ENCODE measurements at places on chromosomes 11 and 22.

GRCh38 chr11:43359422-43359818 is 700 bp downstream of the TTC17 start:
- no peak for DNase-seq

- no peak for DNase-seq
Observed at GRCh38 chr11:133162227-133162626, 370.1 kb downstream of the OPCML start.

GRCh38 chr22:46578824-46579561 is 41.2 kb upstream of the GRAMD4 start:
- DNase-seq: no peak

GRCh38 chr11:37407461-37407860 is 809.4 kb upstream of the RAG2 start:
- no peak for DNase-seq

DNA sequence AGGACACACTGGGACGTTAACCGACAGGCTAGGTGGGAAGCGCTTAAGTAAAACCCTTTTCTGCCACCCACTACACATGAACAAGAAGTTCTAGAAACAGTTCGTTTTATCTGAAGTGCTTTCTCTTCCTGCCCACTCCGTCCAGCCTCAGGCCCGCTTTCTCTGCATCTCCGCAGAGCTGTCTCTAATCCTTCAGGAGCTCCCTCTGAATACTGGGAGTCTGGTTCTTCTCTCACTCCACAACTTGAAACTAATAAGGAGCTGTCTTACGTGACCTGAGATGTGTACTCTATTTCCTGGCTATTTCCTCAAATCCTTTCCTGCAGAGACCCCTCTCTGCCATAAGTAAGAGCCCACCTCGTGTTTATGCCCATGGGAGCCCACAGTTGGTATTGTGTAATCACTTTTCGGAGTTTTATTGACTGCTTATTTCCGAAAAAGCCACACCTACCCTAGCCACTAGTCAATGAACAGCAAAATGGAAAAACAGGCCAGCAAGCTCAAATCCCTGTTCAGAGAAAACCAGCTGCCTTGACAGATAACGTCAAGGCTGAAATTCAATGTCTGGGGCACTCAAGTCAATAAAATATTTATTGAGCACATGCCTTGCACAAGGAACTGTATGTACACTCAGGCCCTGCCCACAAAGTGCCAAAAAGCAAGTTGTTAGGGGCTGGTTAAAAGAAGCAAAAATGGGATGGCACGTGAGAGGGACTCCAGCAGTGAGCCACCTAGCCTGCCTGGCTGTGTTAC is 4.9 kb downstream of the PC start:
- no peak for DNase-seq

DNA sequence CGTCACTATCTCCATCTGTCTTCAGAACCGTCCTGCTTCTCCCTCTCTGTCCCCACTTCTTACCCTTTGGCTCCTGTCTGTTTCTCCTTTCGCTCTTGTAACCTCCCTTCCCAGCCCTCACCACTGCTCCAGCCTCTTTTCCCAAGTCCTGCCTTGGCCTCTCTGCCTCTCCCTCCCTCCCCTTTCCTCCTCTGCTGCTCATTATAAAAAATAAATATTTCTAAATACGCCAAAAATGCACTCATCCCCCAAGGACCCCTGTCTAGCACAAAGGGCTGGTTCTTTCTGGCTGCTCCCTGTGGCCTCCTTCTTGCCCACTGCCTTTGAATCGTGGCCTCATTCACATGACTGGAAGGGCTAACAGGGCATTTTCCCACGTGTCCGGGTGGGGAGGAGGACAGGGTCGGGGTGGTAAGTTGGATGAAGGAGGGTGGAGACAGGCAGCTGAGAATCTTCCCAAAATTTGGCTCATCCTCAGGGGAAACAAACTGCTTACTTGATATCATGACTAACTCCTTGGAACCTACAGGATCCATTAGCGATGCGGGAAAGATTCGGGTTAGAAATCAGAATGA is 26.4 kb upstream of the OAF start:
- no peak for DNase-seq

- DNase-seq: no peak
Observed at GRCh38 chr11:91717169-91717568, 507.4 kb upstream of the FAT3 start.

DNA sequence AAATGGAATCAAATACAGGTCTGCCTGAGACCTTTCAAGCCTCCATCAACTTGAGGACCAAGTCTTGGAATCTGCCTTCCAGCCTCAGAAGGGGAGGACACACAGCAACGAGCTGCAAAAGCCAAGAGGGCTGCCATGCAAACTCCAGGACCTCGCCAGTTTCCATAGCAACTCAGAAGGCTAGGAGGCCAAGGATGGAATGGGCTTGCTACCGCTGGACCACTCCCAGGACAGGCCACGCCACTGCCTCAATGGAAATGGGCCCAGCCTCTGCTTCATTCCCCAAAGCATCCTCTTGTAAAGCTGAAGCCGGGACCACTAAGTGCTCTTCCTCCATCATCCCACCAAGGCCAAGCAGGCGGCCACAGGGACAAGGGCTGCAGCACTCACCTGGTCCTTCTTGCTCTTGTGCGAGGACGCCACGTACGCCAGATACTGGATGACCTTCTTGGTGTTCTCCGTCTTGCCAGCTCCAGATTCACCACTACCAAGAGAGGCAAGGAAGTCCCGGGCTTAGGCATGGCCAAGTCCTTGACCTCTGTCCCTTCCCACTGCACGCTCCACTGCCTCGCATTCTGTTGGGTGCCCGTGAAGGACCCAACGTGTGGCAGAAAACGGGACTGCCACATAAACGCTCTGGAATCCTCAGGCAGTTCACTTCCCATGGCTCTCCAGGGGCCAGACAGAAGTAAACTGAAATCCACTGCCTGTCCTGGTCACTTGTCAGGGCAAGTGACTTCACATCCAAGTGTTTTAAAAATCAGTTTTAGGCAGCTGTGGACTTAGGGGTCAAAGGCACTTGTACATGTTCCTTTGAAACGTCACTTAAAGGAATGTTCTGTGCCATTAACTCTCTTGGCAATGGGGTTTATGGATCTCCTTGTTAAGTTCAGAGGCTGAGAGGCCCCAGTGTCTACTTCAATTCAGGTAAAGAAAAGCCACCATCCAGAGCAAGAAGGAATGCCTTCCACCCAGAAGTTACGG is 61.3 kb downstream of the MYH9 start:
- no peak for DNase-seq

DNA sequence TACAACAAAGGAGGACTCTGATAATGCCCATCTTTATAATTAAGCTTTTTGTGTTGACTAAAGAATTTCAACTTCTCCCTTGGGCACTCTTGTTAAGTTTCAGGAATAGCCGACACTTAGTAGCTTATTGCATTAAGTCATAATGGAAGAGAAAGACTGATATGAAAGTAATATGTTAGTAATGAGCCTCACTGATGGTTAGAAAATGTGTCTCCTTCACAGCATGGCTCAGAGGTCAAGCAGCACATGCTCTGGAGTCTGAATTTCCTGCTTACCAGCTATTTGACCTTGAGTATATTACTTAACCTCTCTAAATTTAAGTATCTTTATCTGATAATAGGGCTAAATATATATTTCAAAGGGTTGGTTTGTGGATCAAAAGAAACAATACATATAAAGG is 39.0 kb downstream of the PDGFD start:
- no peak for DNase-seq

DNA sequence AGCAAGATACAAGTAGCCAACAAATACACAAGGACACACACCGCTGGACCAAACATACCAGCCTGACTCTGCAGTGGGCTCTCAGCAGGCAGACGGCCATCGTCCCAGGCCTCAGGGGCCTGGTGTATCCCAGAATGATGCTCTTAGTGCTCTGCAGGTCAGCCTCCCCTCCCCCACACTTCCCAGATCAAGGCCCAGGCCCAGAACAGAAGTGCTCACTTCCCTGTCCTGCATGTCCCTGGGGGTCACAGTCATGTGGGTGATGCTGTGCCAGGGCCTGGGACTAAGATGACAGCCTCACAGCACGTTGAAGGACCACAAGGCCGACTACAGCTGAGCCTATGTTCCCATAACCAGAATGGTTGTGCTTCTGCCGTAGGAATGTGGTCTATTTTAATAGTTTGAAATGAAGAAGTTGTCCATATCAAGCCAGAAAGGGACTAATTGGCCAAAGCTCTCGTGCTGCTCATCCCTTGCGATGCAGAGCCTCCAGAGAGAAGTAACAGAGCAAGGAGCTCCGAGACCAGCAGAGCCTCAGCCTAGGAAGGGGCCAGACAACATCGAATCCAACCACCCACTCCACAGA is 48.6 kb downstream of the GAB4 start:
- DNase-seq: no peak

- no peak for DNase-seq
Observed at GRCh38 chr11:76857781-76858410, 2.8 kb upstream of the ACER3 start.

GRCh38 chr11:34749666-34750659 is 129.1 kb downstream of the EHF start:
- no peak for DNase-seq

- no peak for DNase-seq
Observed at GRCh38 chr11:10273738-10274137, 20.3 kb downstream of the SBF2 start.

DNA sequence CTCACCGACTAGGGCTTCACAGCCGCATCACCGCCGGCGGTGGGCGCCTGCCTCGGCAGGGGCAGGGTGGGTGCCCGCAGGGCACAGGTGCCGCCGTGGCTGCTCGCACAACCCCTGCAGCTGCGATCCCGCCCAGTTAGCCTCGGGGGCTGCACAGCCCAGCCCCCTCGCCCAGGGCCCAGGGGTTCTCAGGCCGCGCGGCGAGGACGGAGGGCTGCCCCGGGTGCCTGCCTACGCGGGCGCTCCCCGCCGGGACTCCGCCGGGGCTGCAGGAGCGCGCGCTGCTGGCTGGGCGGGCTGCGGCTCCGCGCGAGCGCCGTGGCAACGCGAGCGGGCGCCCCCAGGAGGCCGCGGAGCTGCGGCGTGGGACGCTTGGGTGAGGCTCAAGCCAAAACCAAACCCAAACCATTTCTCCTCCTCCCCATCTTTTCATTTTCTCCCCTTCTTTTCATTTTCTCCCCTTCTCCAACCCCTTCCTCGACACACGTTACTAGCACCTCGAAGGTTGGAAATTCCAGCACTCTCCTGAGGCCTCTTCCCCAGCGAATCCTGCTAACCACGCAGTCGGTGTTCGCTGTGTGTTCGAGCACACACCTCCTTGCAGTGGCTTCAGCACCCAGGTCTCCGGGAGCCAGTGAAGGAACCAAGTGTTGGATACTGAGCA is at the start of gene MICAL3:
Gene MICAL3 (minus strand): TSS at position 286 of the 664 bp plus-strand sequence. CDS start 117,749 bp downstream, outside the sequence.
- DNase-seq: peak; percentile 18

GRCh38 chr11:116100016-116100415 is 595.8 kb upstream of the CADM1 start:
- no peak for DNase-seq

GRCh38 chr22:46635756-46636155 is 15.6 kb downstream of the GRAMD4 start:
- DNase-seq: no peak

GRCh38 chr11:31856248-31856647 is 45.1 kb upstream of the PAX6 start:
- DNase-seq: no peak

GRCh38 chr11:71186806-71187205 is 65.6 kb downstream of the SHANK2 start:
- no peak for DNase-seq

GRCh38 chr11:133984828-133985227 is 28.1 kb upstream of the IGSF9B start:
- no peak for DNase-seq

DNA sequence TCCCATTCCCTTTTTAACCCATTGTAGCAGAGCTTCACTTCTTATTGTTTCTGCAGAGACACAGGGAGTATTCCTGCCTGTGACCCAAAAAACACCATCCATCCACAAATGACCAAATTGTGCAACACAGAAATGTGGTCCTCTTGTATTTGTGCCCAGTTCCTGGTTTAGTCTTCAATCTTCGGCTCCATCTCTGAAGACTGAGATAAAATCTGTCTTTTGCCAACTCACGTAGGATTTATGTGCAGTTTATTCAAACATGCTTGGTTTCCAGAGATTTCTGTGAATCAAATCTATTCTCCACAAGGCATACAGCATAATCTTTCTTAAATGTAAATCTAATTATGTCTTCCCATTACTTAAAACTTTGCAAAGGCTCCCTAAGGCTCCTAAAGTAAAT is 307.0 kb downstream of the AASDHPPT start:
- no peak for DNase-seq

DNA sequence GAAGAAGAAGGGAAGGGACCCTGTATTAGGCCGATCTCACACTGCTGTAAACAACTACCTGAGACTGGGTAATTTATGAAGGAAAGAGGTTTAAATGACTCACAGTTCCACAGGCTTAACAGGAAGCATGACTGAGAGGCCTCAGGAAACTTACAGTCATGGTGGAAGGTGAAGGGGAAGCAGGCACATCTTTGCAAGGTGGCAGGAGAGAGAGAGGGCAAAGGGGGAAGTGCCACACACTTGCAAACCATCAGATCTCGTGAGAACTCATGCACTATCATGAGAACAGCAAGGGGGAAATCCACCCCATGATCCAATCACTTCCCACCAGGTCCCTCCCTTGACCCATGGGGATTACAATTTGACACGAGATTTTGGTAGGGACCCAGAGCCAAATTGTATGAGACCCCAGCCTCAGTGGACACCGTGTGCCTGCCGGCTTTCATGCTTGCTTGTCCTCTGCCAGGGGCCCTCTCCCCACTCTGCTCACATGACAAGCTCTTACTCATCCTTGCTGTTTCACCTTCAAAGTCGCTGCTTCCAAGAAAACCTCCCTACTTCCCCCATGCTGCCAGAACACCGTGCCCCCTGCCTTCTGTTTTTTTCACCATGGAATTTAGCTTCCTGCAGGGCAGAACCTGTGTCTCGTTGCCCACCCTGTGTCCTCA is 23.3 kb upstream of the PPFIA1 start:
- no peak for DNase-seq

DNA sequence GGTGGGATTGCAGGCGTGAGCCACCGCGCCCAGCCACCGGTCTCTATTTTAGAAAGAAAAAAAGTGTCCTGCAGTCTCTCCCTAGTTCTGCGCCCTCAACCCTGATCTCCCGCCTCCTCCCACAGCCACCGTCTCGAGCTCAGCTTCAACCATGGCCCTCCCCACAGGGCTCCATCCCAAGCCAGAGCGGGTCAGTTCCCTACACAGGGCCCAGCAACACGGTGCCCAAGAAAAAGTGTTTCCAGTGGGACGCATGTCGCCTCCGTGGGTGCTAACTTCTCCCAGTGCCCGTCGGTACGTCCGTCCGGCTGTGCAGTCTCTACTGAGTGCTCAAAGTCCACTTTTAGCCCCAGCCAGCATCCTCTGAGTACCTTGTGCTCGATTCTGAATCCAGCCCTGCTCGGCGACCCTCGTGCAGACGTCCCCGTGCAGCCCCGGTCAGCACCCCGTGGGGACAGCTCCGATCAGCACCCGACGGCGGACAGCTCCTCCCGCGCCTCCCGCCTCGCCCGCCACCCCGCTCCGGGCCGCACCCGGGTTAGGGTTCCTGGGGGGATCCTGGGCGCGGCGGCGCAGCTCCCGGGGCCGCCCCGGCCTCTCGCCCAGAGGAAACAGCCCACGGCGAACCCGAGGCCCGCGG is 657 bp upstream of the MAPK8IP2 start:
- DNase-seq: peak; percentile 24

DNA sequence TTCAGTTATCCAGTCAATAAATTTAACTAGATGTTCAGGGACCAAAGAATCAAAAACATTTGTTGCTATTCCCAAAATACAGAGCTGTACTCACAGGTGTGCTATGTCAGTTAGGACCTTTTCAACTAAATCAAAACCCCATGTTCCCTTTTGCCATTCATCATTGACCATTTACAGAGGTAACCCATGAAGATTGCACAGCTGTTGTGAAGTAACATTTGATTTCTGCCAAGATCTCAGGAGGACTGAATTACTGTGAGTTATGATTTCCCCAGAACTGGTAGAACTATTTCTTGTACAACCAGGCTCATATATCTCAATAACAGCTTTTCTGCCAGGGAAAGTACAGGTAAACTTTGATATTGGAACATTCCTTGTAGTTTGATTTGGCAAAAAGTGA is 131.1 kb upstream of the FIBIN start:
- no peak for DNase-seq

Data from T-helper 22 cell (primary cell).